Hematopoietic multipotent progenitor cell (in vitro differentiated cells): ENCODE measurements at places on chromosomes 5 and 9.

DNA sequence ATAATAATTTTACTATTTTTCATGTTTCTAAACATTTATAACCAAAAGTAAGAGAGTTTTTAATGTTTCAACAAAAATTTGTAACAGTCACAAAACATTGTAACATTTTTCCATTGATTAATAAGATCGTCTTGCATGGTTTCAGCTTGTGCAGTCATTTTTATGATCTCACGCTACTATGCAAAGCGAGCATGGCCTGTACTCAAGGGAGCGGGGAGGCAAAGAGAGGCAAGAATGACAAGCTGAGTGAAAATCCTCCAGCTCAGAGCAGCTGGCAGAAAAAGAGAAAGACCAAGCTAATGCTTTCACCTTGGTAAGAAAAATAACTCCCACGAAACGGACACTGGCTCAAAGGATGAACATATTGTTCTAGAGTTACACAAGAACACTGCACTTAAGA, 90.0 kb upstream of the SV2C start:
- no peak for DNase-seq

- DNase-seq = no peak
These were observed 82.3 kb downstream of the PTCD2 start for GRCh38 chr5:72402381-72402890.

DNA sequence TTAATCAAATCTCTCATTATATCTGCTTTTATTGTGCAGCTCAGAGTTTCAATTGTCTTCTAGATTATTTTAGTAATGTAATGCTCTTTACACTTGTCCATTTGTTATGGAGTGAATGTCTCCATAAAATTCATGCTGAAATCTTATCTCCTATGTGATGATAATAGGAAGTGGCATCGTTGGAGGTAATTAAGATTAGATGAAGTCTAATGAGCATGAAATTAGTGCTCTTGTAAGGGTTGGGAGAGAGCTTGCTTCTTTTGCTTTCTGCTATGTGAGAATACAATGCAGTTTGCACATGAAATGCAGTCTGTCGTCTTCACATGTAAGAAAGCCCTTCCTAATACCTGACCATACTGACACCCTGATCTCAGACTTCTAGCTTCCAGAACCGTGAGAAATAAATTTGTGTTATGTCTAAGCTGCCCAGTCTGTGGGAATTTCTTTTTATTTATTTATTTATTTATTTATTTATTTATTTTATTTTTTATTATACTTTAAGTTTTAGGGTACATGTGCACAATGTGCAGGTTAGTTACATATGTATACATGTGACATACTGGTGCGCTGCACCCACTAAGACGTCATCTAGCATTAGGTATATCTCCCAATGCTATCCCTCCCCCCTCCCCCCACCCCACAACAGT, 1399.2 kb upstream of the CDH6 start:
- DNase-seq = no peak

DNA sequence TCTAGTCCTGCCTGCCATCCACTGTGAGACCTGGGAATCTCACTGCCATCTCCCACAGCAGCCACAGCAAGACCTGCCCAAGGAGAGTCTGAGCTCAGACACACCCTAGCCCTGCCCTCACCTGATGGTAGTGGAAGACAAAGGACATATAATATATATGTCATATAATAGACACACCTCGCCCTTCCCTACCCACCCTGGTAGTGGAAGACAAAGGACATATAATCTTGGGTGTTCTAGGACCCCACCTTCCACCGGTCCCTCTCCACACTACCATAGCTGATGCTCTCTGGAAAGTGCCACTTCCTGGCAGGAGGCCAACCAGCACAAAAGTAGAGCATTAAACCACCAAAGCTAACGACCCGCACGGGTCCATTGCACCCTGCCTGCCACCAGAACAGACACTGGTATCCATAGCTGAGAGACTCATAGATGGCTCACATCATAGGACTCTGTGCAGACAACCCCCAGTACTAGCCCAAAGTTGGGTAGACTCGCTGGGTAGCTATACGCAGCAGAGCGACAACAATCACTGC, 545.6 kb downstream of the CAAP1 start:
- no peak for DNase-seq

DNA sequence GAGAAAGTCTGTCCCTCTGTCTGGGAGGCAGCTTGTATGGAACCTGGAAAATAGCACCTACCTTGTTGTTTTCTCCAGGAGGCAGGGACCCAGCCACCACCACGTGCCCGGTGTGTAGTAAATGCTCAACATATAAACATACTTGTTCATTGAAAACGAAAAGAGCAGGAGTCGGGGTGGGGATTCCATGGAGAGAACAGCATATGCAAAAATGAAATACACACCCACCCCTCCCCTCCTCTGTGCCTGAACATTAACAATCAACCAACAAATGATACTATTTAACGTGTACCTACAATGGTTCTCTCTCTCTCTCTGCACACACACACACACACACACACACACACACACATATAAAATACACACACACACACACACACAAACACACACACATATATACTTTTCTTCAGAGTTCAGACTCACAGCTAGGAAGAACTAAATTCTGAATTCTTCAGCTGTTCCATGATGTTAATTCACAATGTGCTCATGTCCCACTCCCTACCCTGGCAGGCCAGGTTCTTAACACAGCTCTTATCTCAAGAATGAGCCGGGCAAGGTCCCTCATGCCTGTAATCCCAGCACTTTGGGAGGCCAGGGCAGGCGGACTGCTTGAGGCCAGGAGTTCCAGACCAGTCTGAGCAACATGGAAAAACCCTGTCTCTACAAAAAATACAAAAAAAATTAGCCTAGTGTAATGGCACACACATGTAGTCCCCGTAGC, 16.3 kb upstream of the DENND1A start:
- DNase-seq = no peak
